OCI-M1 (cell line): ENCODE measurements at places on chromosomes 16 and 17.

- no peak for DNase-seq
Observed at GRCh38 chr16:79943736-79944135, 343.2 kb upstream of the MAF start.

- DNase-seq = no peak
Observed at GRCh38 chr16:5216441-5217080, 119.0 kb upstream of the EEF2KMT start.

DNA sequence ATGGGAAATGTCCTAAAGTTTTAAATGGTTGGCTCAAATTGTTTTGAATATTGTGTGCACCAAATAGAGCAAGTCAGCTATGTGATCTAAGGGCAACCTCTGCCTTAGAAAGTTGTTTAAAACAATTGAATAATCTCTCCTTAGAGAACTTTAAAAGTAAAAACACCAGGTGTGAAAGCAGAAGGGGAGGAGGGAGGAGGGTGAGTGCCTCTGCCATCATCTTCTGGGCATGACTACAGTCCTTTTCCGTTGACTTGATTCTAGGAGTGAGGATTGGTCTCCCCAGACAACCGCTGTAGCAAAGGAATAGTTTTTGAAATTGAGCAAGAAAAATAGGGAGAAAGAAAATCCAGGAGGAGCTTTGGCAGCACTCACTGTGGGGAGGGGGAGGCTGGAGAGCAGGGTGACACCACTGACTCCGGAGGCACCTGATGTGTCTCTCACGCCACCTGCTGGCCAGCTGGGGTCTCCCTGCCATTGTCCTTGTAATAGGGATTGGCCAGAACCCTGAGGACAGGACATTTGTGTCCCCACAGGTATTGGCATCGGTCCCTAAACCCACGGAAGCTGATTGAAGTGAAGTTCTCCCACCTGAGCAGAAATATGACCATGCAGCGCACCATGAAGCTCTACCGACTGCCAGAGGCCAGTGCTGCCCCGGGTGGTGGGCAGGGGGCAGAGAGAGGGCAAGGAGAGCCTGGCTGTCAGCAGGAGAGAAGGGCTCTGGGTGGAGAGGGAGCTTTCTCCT, 33.3 kb downstream of the PLCD3 start:
- peak; percentile 84 for DNase-seq

- DNase-seq = no peak
Observed at GRCh38 chr17:45756266-45756991, 27.7 kb upstream of the CRHR1 start.

GRCh38 chr17:50355336-50355700, 9.4 kb downstream of the XYLT2 start:
- no peak for DNase-seq

GRCh38 chr17:74864297-74864865, 4.7 kb upstream of the GRIN2C start:
- DNase-seq = no peak

- no peak for DNase-seq
Observed at GRCh38 chr17:77579131-77579530, 379.4 kb upstream of the TNRC6C start.

GRCh38 chr16:66918803-66919568, at the start of gene CDH16:
TSS of gene CDH16 (minus strand) at chr16:66918885. CDS start at chr16:66918065, 820 bp downstream.
- DNase-seq = no peak

DNA sequence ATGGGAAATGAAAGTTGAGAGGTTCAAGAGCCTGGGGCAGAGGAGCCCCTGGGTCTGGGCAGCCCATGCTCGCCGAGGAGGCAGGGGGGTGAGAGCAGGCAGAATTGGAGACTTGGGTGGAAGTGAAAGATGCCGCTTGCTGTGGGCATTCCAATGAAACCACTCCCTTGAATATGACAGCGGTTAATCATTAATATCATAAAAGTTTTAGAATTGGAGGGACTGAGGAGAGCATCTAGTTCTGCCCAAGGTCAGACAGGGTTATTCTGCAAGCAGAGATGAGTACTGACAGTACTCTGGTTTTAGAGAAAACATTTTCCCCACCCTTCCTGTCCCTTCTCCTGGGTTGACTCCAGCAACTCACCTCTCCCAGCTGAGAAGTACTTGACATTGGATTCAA, 180.2 kb downstream of the MSI2 start:
- DNase-seq = no peak

- DNase-seq = no peak
Observed at GRCh38 chr16:52729731-52730130, 182.8 kb upstream of the TOX3 start.

DNA sequence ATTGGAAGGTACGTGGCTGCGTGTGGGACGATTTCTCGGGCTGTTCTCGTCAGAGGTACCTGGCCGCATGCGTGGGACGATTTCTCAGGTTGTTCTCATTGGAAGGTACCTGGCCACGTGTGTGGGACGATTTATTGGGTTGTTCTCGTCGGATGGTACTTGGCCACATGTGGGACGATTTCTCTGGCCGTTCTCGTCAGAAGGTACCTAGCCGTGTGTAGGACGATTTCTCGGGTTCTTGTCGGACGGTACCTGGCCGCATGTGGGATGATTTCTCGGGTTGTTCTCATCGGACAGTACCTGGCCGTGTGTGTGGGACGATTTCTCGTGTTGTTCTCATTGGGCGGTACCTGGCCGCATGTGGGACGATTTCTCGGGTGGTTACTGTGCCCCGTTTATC, 50.1 kb upstream of the GNG13 start:
- no peak for DNase-seq

- peak; percentile 66 for DNase-seq
Observed at GRCh38 chr17:57935833-57936807, 19.1 kb downstream of the CUEDC1 start.

GRCh38 chr17:22337467-22337866, 645.1 kb downstream of the KCNJ18 start:
- no peak for DNase-seq

DNA sequence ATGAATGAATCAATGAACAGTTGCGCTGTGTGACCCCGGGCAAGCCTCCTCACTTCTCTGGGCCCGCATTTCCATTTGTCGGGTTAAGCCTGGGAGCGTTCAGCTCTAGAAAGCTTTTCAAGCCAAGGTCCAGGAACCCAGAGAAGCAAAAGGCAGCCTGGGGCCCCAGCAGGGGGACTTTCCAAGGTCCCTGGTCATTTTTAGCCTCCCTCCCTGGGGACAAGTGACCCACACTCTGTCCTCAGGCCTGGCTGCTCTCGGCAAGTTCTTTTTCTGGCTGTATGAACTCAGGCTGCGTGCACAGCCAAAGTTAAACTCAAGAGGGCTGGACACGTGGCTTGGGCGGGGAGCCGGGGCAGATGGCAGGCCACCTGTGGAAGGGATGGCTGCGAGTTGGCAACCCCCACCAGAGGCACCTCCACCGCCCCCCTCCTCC, 41.4 kb upstream of the CIBAR2 start:
- no peak for DNase-seq

- no peak for DNase-seq
Observed at GRCh38 chr16:52497067-52497816, 49.7 kb downstream of the TOX3 start.

DNA sequence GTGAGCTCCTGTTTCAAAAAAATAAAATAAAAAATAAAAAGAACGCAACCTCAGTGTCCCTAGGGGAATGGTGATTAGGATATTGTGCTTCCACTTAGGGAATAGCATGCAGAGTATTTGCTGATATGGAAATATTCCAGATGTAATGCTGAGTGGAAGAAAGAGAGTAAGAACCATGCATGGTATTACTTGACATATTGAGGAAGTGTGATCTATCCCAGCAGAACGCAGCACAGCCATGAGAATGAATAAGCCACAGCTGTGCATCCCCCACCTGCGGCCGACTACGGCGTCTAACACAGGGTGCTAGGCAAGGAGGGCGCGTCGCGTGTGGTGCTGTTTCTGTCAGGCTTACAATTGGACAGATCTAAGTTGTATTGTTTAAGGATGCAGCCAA, 49.5 kb downstream of the FOXK2 start:
- no peak for DNase-seq

GRCh38 chr16:66292241-66292935, 74.1 kb upstream of the CDH5 start:
- no peak for DNase-seq

DNA sequence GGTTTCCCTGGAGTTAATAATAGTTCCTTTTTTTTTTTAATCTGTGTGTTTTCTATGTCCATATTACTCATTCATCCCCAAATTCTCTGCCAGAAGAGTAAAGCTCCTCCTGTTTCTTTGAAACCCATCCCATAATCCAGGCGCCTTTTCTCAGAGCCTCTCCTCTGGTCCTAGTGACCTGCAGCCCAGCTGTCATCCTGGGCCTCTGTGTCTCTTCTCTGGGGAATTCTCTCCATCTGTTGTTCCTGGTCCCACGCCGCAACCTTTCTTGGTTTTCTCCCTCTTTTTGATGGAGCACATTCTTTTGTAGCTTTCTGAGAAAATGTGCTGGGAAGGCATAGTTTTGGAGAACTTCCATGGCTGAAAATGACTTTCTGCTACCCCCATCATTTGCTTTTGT, 10.2 kb downstream of the KATNB1 start:
- DNase-seq = no peak

DNA sequence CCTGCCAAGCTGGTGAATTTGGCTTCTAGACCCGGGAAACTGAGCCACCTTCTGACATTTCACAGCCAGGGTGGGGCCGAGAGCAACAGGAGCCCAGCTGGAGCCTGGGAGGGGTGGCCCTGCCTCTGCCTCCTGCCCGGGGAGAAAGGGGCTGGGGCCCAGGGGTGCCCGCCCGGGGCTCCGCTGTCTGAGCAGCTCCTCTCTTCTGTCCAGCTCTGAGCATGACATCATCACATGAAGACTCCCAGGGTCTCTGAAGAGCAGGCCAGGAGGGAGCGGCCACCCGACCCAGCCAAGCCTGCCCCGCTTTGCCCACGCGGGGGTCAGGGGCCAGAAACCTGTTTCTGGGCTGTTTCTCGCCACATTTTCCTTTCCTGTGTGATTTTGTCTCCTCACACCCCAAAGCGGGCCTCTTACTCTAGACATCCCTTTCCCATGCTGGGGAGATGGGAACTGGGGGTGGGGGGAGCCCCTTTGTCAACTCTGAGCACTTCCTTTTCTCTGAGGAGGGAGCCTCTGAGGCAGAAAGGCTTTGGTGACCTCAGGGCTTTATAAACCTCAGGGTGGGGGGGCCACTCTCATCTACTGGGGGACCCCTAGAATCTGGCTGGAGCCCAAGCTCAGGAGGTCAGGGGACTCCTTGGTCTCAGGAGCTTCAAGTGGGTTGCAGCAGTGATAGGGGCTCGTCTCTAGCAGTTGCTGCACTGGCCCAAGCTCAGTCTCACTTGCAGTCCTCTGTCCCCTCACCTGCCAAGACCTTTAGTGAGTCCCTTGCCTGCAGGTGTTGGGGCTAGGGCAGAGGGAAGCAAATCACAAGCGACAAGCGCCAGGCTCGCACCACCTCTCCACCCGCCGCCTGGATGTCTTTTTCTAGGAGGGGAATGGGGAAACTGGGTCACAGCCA, 7.6 kb downstream of the UBALD2 start:
- no peak for DNase-seq

DNA sequence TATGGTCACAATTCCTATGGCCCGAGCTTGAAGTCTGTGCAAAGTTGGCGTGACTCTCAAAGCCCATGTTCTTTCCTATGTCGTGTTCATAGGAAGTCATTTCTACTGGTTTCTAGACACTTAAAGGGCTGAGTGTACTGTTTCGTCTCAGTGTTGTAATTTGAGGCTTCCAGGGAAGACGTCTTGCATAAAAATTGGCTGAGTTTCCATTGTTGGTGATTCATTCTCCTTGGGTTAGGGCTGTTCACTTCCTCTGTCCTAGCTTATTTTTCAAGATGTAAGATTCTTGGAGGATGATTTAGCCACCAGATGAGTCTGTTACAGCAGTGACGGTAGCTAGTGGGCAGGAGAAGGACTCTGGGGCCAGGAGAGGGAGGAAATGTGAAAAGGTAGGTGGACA, 43.1 kb downstream of the PIK3R5 start:
- DNase-seq = no peak

- no peak for DNase-seq
Observed at GRCh38 chr17:82357394-82357793, 1.7 kb upstream of the TEX19 start.

DNA sequence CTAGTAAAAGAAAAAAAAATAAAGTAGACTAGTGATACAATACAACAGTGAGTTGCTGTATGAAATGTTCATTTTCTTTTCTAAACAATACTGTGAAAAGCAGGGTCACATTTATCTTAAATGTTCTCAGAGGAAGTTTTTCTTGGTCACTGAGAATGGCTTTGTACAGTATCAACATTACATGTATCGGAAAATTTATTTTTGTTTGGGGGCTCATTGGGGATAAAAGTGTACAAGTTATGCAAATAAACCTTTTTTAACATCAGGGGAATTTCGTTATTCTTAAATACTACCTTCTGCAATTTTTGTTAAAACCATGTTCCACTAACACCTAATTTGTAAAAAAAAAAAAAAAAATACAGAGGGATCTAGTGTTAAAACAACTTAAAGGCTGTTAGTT, 8.7 kb upstream of the ZNF594 start:
- DNase-seq = no peak

DNA sequence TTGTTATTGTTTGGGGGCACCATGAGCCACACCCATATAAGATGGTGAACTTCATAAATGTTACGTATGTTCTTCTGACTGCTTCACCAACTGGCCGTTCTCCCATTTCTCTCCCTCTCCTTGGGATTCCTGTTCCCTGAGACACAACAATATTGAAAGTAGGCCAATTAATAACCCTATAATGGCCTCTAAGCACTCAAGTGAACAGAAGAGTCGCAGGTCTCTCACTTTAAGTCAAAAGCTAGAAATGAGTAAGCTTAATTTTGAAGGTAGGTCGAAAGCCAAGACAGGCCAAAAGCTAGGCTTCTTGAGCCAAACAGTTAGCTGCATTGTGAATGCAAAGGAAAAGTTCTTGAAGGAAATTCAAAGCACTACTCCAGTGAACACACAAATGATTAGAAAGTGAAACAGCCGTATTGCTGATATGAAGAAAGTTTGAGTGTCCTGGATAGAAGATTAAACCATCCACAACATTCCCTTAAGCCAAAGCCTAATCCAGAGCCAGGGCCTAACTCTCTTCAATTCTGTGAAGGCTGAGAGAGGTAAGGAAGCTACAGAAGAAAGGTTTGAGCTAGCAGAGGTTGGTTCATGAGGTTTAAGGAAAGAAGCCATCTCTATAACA, 25.8 kb downstream of the HLF start:
- no peak for DNase-seq

DNA sequence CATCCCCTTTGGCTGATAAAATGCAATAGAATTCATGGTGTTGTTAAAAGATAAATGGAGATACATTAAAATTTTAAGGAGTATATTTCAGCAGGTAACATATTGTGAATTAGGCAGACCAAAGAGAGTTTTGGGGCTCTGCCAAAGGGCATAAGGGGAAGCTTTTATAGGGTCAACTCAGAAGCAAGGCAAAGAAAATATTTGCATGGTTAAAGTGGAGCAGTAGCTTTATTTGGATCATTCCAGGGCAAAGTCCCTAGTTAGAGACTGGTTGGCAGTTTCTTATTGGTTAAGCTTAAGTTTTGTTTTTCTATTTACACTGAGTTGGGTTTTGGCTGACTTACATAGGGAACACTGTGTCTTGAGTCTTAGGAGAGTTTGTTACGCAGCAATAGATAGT, 75.1 kb upstream of the CA10 start:
- no peak for DNase-seq

GRCh38 chr17:855569-855968, 73.4 kb downstream of the MRM3 start:
- DNase-seq = no peak
